ENCODE measurements at places on chromosomes 12 and 14.

DNA sequence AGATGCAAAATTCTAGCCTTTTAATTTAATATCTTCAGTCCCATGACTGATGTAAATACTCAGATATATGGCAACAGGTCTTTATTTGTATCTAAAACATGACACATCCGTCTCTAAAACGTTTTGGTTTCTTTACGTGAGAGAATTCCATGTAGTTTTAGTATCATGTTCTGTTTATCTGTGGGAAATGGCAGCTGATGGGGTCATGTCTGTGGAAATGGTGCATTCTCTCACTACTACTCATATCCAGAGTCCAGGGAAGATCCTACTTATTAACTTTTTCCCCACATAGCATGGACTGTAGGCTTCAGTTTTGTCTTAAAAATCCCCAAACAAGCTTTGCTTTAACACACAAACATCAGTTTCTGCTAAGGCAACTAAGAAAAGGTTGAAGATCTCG is 53.8 kb downstream of the SPTLC2 start:
- no peak overlapping the region for H3K4me3 ChIP-seq
- no peaks in the 10 kb centered on the region for H3K27me3 ChIP-seq
- no peak for DNase-seq
- H3K36me3 ChIP-seq = no peaks in the 10 kb centered on the region
- no peak overlapping the region for H3K27ac ChIP-seq
- H3K4me1 ChIP-seq = no peaks in the 10 kb centered on the region

DNA sequence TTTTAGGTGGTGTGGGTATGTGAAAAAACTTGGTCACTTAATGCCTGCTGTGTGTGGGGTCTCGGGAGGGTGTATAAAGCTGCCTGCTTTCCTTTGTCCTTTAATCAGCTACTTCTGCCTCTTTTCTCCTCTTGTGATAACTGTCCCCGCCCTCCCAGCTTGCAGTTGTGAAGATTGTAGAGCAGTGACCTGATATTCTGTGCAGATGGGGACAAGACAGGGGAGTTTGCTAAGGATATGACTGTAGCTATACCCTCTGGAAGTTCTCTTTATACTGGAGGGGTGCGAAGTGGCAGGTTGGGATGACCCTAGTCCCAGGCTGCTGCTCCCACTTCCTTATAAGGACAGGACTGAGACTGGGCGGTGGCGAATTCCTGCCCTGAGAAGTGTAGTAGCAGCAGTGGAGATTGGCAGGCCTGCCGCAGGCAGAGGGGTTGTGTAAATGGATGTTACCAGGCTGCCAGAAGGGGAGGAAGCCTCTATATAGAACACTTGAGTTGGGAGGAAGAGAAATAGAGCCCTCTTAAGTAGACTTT is 835 bp downstream of the MYL6 start:
- H3K27me3 ChIP-seq = no peaks in the 10 kb centered on the region
- peak overlapping the region; percentile 91 for H3K27ac ChIP-seq
- H3K4me1 ChIP-seq = peaks cover 17% of the 10 kb centered on the region
- no peak for DNase-seq

- no peaks in the 10 kb centered on the region for H3K36me3 ChIP-seq
- H3K27ac ChIP-seq = no peak overlapping the region
- no peak overlapping the region for H3K4me3 ChIP-seq
- H3K4me1 ChIP-seq = no peaks in the 10 kb centered on the region
These were observed 23.5 kb downstream of the FGFR1OP2 start for GRCh38 chr12:26961803-26962202.

DNA sequence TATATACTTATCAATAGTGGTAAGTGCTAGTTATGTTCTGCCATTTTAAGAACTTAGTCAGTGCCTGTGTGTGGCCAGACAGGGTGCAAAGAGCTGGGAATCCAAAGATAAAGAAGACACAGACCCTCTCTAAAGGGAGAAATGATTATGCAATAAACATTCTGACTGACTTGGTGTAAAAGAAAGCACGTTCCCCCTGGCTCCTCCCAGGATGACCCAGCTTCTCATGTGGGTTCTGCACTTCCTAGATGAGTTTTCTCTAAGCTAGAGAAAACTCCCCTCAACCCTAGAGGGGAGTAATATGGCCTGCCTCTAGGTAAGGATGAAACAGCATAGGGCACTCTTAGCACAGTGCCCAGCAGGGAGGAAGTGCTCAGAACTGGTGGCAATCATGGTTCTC is 231.2 kb downstream of the VRK1 start:
- no peaks in the 10 kb centered on the region for H3K27me3 ChIP-seq
- no peaks in the 10 kb centered on the region for H3K4me1 ChIP-seq
- no peak overlapping the region for H3K27ac ChIP-seq
- no peak for DNase-seq
- no peak overlapping the region for H3K4me3 ChIP-seq

DNA sequence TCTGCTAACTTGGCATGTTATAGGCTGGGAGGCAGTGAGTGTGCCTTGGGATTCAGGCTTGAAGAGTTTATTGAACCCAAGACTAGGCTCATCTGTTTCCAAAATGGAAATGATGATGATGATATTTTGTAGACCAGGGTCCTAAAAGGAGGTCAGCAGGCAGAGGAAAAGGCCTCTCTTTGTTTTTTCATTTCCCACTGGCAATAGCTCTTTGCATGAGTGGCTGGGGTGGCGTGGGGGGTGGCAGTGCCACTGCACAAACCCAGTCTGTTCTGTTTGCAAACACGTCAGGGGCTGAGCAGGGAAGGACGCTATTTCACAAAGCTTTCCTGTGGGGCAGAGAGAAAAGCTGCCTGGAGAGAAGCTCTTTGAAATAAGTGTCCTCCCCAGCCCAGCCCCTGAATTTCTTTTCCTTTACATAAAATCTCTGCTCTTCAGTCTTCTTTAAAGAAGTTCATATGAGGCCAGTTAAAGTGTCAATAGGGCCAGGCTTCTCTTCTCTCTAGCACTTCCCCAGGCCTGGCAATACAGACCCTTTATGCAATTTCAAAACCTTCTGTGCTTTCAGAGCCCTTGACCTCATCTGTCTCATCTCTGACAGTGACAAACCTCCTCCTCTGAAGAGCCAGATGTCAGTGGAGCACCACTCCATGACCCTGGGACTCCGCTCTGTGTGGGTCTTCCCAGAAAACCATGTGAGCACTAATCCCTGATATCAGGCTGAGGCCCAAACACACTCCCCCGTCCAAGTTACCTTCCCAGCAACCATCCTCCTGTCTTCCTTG is 72.8 kb downstream of the ZNF664 start:
- no peaks in the 10 kb centered on the region for H3K27me3 ChIP-seq
- H3K36me3 ChIP-seq = no peaks in the 10 kb centered on the region

- H3K4me1 ChIP-seq = no peaks in the 10 kb centered on the region
- H3K4me3 ChIP-seq = no peak overlapping the region
- H3K27ac ChIP-seq = no peak overlapping the region
- H3K27me3 ChIP-seq = no peaks in the 10 kb centered on the region
These were observed 13.1 kb downstream of the ASIC1 start for GRCh38 chr12:50070314-50071060.

DNA sequence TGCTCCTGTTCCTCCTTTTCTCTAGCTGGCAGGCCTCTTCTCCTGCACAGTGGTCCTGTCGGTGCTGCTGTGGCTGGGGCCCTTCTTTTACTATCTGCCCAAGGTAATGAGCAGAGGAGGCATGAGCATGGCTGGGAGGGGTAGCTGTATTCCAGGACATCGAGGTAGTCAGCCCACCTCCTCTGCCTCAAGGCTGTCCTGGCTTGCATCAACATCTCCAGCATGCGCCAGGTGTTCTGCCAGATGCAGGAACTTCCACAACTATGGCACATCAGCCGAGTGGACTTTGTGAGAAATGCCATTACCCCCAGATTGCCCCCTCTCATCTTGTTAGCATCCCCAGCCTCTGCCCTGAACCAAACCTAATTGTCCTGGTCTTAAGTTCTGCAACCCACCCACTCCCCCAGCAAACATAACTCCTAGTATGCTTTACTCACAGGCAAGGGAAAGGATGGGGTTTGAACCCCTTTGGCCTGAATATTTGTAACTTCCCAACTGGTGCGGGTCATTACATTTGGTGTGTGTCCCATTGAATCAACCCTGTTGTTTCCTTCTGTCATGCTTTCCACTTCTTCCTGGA is 9.1 kb downstream of the B4GALNT1 start:
- no peaks in the 10 kb centered on the region for H3K36me3 ChIP-seq
- no peak overlapping the region for H3K27ac ChIP-seq
- no peak overlapping the region for H3K4me3 ChIP-seq
- peaks cover 6% of the 10 kb centered on the region for H3K4me1 ChIP-seq
- no peak for DNase-seq
- peaks cover 33% of the 10 kb centered on the region for H3K27me3 ChIP-seq

GRCh38 chr14:93475471-93475870 is 44.7 kb downstream of the UNC79 start:
- H3K4me3 ChIP-seq = no peak overlapping the region
- DNase-seq = no peak
- no peaks in the 10 kb centered on the region for H3K4me1 ChIP-seq
- H3K27me3 ChIP-seq = no peaks in the 10 kb centered on the region

GRCh38 chr14:72839753-72840607 is 53.9 kb downstream of the DPF3 start:
- no peak overlapping the region for H3K4me3 ChIP-seq
- no peak overlapping the region for H3K27ac ChIP-seq
- H3K4me1 ChIP-seq = no peaks in the 10 kb centered on the region
- no peaks in the 10 kb centered on the region for H3K36me3 ChIP-seq
- H3K27me3 ChIP-seq = no peaks in the 10 kb centered on the region
